ENCODE measurements at places on chromosomes 16 and 17.
A peak's percentile ranks its signal among the peaks of the same experiment; 100 is the strongest.

GRCh38 chr16:56977216-56977615, 12.1 kb upstream of the NLRC5 start:
- DNase-seq, result no peak

DNA sequence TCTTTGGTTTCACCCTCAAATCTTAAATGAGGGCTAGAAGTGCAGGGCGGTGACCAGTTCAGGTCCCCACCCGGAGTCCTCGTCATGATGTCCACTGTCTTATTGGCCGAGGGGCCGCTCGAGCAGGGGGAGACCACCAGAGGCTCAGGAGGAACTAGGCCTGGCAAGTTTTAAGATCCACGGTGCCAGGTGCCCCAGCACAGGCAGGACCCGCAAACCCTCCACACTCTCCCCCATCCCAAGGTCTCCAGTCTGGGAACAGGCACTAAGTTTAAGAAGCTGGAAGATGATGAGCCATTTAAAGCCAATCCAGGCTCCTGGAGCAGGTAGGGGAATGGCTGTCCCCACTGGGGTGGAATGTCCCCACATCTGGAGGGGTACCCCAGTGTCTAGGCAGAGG, 4.1 kb downstream of the DLX3 start:
- DNase-seq, result no peak

- DNase-seq, result no peak
Measured at GRCh38 chr17:17186051-17186450, 20.1 kb downstream of the PLD6 start.

DNA sequence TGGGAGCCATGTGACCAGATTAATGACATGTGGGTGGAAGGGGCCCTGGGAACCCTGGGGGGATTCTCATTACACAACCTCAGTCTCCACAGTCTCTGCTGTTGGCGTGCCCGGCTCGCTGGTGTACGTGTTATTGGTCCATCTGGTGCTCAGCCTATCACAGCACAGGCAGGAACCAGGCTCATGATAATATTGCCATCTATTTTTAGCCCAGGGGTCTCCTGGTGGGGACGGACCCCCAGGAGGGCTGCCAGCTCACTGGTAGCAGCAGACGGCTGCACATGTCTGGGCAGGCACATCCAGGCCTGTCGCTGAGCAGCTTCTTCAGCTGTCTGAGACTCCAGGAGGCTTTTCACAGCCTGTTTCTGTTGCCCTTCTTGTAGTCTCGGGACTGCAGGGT, 123.8 kb downstream of the RAB11FIP4 start:
- no peak for DNase-seq

GRCh38 chr17:28857905-28858800, 3.3 kb downstream of the ERAL1 start:
- no peak for DNase-seq

DNA sequence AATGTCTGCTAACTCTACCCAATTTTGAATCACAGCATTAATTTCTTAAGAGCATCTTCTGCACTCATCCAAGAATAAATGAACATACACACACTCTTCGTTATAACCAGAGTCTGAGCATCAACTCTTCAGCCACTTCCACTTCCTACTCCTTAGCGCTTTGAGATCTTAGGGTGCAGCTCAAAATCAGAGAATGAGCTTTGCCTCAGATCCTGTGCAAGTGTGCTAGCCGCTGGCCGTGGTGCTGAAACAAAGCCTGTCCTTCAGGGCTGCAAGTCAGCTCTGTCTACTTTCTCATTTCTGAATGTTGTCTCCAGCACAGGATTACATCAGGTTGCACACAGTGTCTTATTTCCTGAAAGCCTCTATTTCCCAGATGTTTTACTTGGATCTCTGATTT, 165.4 kb downstream of the AIPL1 start:
- no peak for DNase-seq

- DNase-seq, result no peak
Measured at GRCh38 chr17:41518031-41518430, 659 bp downstream of the KRT15 start.

GRCh38 chr16:80666378-80667250, 125.8 kb downstream of the DYNLRB2 start:
- DNase-seq, result no peak

DNA sequence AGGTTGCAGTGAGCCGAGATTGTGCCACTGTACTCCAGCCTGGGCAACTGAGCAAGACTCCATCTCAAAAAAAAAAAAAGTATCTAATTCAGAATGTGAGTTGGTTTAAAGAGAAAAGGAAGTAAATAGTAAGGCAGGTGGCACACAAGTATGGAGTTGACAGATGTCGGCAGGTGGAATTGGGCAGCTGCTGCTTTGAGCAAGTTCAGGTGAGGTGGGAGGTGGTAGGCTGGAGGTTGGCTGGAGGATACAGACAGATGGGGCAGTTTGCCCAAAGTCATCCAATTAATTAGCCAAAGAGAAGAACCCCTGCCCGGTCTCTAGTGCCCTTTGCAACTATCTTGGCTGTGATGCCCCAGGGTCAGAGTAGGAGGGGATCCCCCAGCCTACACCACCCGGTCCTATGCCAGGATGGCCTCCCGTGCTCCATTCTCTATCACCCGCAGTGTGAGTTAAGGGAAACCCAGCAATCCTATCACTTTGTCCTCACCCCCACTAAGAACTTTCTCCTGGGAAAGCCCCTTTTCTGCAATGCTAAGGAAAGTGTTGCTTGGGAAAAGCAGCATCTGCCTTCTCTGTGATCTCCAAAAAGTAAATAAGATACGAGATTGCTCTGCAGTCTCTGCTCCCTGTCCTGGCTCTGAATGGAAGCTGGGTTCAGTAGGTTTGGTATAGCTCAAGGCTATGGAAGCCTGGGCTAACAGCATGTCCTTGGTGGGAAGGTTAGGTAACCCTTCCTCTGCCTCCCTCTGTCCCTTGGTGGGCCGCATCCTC, 32.2 kb downstream of the SLC12A3 start:
- DNase-seq, result no peak

GRCh38 chr17:77946900-77947645, 11.4 kb upstream of the TNRC6C start:
- no peak for DNase-seq

GRCh38 chr16:4207683-4208340, 34.1 kb downstream of the SRL start:
- no peak for DNase-seq

- DNase-seq, result no peak
Measured at GRCh38 chr17:37322826-37323561, 52.8 kb upstream of the C17orf78 start.

DNA sequence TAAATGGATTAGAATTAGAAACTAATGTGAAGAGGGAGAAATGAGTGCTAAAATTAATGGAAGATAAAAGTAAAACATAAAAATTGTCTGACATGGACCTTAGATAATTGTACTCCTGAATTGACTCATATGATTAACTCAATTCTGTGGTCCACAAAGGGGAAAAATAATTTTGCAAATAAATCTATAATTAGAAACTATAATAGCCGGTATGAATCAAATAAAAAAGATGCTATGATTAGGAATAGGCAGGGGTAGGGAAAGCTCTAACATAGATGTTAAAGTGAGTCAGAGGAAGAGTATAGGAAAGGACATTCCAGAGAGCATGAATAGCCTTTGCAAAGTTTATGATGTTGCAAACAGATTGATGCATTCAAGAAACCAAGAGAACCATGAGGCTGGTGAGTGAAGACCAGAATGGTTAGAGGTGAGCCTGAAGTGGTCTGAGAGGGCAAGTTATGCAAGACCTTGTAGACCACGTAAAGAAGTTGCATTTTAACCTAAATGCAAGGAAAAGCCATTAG, 262.1 kb upstream of the CA10 start:
- no peak for DNase-seq

DNA sequence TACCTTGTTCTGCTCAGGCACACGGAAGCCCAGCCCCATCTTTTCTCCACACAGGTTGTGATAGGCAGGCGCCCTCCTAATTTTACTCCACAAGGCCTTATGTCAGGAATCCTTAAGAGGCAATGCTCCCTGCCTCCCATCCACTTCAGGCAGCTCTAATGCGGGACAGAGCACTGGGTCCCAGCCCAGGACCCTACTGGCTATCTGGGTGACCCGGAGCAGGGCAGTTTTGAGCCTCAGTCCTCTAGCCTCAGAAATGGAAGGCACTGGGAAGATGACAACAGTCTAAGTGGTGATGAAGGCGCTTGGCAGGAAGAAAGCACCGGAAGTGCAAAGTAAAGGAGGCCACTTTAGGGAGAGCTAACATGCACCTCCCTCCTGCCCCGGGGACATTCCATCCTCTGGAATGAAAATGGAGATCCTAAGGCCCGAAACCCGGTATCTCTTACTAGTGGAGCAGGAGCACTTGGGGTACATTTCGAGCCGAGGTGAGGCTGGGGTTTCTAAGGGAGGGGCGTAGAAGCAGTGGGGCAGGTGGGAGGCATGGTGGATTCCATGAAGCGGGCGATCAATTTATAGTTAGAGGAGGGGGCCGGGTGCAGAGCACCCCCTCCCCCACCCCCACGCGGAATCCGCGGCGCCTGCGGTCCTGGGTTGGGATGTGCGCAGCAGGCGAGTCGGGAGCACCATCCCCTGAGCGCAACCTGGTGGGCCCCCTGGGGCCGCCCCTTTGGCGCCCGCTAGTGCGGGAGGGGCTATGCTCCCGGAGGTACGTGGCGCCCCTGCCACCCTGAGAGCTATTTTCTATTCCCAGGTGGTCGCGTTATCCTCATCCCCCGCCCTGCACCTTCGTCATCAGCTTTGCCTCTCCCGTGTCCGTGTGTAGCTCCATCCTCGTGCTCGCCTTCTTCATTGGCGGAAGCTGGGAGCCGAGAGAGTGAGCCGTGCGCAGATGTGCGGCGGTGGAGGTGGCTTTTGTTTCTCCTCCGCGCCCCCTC, 4.9 kb downstream of the MT1F start:
- peak; percentile 57 for DNase-seq

DNA sequence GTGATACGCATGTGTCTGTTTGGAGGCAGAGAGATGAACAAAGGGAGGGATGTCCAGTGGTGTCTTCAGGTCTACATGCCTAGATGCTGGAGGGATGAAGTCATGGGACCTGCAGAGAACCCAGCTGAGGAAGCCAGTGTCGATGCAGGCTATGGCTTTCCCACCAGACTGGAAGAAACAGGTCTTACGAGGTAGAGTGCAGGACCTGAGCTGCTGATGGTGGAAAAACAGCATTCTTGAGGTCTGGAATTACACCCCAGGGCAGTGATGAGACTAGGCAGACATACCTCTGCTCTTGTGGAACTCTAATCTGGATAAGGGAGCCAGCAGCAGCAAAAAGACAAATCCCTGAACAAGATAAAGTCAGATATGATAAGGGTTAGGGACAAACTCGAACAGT, 37.4 kb downstream of the ARSG start:
- DNase-seq, result no peak

DNA sequence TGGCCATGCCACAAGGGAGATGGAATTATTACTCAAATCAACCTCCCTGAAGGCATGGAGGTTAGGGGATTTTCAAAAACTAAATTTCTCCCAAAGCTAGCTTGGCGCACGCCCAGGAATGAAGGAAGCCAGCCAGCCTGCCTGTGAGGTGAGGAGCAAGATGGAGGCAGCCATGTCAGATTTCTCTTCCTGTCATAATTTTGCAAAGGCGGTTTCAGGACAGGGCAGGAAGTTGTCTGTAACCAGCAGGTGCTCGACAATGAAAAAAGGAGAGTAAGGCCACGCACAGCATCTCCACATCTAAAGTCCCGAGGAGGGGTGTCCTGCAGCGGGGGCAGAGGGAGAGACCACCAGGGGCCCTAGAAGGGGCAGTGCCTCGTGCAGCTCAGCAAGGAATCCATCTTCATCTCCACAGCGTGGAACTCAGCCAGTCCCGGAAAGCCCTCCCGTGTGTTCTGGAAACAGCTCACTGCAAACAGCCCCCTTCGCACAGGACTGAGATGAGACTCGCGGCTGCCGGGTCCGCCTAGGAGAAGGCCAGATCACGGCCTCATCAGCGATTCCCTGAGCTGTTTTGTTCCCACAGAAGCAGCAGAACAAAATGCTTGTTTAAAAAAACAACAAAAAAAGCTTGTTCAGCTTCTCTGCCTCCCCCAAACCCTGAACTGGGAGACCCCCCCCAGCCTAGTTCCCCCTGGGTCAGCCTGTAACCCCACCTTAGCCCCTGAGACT, 47.8 kb downstream of the SLC7A5 start:
- DNase-seq, result no peak

DNA sequence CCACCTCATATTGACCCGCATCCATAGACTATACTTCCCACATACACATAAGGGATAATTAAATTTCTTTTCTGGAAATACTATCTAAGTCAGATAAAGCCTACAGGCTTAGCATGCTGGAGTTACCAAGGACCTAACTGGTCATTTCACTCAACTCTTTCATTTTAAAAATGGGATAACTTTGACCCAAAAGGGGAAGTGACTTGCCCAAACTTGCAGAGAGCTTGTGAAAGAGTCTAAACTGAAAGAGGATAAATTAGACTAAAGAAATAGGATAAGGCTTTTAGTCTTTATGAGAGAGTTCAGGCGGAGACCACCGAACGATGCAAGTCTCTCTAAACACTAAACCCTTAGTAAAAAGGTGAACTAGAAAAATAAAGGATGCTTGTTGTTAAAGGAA, 3.9 kb upstream of the KRT33A start:
- no peak for DNase-seq

DNA sequence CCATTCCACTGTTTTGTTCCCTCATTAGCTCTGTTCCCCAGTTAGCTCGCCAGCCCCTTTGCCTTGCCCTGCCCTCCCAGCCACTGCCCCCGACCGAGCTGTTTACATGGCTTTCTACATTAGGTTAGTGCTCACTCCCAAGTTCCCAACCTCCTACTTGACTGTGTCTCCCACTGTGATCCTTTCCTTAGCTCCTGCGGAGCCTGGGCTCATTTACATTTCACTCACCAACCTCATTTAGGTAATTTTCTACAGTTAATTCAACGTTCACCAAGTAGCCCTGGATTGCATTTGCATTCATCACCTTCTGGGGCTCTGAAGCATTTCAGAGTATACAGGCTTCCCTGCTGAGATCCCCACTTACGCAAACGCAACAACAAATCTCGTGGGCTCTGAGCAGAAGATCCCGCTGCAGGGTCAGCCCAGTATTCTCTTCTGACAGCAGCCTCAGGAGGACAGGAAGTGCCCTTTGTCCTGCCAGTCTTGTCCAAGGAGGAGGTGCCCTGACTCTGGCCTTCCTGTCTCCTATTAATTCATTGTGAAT, 325.8 kb upstream of the CCL2 start:
- DNase-seq, result no peak

DNA sequence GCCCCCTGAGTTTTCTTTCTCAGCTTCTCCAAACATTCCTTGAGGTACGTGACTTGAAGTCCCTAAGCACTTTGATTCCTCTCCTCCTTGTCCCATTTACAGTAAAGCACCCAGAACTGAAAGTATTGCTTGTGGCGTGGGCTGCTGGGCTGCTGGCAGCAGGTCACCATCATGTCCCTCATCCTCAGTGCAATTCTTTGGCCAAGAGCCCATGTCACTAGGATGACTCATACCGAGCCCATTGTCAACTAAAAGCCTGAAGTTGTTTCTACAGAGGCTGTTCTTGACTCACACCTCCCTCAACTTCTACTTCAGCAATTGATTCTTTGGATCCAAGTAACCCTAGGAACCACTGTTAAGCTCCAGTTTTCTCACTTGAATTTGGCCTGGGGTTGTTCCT, 54.3 kb downstream of the KPNA2 start:
- no peak for DNase-seq

- no peak for DNase-seq
Measured at GRCh38 chr16:57541754-57542435, 548 bp upstream of the ADGRG5 start.
